Natural killer cell treated with Interleukin-12 subunit alpha and Interleukin-12 subunit beta and Interleukin-15 and Interleukin-18, amount 100 ng/mL, for 72 hours (primary cell): ENCODE measurements at places on chromosomes 7 and 10.

- DNase-seq, result no peak
Observed at GRCh38 chr7:77985232-77985973, 186.8 kb downstream of the PHTF2 start.

GRCh38 chr7:77888998-77889397 lies 90.4 kb downstream of the PHTF2 start:
- no peak for DNase-seq

- DNase-seq, result peak; percentile 23
Observed at GRCh38 chr10:42955493-42955889, 121.4 kb upstream of the RET start.

GRCh38 chr7:108974641-108975040 lies 405.0 kb downstream of the DNAJB9 start:
- no peak for DNase-seq

- no peak for DNase-seq
Observed at GRCh38 chr7:49850921-49851613, 77.6 kb downstream of the VWC2 start.

- no peak for DNase-seq
Observed at GRCh38 chr7:28835800-28836199, 122.3 kb downstream of the TRIL start.

DNA sequence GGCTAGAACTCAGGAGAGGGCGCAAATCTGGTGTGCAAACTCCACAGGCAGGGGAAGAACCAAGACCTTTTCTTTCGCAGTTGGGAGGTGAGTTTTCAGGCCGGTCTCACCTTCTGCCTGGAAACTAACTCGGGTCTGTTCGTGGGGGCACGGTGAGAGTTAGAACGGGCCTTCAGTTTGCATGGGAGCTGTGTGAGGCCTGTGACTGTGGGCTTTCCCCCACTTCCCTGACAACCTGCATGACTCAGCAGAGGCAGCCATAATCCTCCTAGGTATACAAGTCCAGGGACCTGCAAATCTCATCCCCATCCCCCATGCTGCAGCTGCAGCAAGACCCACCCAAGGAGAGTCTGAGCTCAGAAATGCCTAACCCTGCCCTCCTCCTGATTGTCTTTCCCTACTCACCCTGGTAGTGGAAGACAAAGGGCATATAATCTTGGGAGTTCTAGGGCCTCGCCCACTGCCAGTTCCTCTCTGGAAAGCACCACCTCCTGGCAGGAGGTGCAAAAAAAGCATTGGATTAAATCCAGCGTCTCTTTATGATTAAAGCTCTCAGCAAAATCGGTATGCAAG lies 194.9 kb upstream of the ETV1 start:
- DNase-seq, result no peak
